ENCODE measurements at places on chromosomes 12 and 14. TPM values are rescaled to one million over a fixed set of nuclear protein-coding genes. Genes with fewer than 3 reads are reported as not detected.

DNA sequence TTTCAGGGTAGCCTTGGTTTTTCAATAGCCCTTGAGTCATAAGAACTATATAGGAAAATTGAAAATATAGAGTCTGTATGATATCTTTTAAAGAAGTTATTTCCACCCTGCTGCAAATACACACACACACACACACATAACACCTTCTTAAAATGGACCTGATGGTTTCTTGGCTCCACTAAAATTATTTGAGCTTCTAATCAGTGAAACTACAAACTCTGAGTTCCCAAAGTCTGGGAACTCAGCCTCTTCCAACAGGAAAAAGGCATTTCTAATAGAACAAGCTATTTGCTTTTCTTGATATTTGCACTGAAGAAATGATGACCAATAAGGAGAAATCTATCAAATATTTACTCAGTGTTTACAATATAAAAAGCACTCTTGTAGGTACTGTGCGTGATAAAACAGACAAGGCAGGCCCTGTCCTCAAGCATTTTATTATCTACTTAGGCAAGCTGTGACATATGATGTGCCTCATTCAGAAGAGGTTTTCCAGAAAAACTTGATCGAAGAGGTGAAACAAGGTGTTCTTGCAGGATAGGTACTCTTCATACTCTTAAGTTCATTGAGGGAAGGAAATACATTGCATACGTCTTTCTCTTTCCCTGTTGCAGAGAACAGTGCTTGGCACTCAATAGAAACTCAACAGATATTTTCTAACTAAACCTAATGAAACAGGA, 88.6 kb downstream of the MGST1 start:
- no peak for DNase-seq

DNA sequence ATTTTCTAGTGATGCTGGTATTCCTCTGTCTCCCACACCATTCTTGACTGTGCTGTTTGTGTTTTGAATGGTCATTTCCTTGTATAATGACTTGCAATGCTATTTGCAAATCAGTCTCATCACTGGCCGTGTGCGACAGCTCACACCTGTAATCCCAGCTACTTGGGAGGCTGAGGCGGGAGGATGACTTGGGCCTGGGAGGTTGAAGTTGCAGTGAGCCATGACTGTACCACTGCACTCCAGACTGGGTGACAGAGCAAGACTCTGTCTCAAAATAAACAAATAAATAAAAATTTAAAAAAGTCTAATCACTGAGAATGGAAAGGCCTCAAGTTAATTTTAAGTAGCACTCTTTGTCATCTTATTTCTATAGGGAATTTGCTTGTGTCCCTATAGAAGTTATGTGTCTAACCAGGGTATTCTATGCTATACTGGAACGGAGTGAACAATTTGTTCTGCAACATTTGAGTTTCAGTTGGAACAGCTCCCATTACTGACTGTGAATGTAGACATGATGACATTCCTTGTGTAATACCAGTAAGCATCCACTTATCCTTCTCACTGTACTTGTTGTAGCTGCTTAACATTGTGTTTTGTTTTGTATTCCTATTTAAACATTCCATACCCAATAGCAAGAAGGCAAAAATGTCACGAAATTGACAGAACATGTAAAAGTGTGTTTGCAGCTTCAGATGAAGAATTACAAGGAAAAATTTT, 126.3 kb downstream of the MGST1 start:
- DNase-seq: no peak

DNA sequence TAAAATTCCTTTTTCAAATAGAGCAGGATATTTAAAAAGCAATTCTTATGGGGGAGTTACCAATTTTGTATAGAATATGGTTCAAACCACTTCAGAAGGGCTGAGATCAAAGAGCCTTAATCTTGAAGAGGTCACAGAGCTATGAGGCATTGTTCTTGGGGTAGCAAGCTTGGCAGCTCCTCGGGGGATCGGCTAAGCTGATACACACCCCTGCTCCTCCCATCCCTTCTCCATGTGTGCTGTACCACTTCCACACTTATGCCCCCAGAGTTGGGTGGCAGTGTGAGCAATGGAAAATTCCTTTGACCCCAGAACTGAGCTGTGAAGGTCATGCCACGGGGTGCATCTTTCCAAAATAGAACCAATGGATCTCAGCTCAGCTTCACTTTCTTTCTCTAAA, 15.0 kb upstream of the TMEM30B start:
- no peak for DNase-seq

DNA sequence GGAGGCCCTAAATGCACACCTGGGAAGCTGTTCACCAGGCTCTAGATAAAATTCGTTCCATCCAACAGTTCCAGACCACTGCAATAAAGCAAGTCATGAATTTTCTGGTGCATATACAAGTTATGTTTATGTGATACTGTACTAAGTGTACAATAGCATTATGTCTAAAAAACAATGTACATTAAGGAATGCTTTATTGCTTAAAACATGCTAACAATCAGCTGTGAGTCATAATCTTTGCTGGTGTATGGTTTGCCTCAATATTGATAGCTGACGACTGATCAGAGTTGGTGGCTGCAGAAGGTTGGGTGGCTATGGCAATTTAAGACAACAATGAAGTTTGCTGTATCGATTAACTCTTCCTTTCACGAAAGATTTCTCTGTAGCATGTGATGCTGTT, 52.3 kb downstream of the ATG14 start:
- DNase-seq: no peak

DNA sequence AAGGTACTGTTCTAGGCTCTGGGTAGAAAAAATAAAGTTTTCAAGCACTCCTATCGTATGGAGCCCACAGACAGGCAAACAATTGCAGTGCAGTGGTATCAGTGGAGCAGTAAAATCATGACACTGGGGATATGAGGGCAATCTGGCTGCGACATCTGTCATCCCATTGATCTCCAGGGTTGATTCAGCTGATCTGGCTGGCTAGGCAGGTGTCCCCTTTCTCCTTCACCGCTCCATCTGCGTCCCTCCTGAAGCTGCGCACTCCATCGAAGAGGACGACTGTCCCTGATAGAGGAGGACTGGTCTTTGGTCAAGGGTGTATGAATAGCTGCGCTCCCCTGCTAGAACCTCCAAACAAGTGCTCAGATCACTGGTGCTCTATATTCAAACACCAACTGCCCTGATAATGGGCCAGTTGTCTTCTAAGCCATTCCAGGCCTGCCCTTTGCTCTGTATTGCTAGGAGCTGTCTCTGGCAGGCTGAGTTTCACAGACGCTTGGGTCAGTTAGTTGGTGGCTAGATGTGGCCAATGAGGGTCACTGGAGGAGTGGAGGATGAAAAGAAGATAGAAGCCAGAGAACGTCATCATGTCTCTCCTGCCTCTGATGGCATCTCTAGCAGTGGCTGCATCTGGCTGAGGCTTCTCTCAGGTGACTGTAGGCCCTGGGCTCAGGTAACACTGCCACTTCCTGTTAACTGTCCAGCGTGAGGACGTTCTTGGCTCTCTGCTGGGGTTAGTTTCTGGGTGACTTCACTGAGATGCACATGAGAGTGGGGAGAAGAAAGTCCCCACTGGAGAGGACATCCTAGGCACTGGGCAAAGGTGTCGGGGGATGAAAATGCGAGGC, 205.0 kb upstream of the FOXN3 start:
- DNase-seq: no peak

GRCh38 chr12:131372171-131372475, 338.8 kb upstream of the SFSWAP start:
- no peak for DNase-seq

GRCh38 chr12:104064842-104065427, 604 bp downstream of the HCFC2 start:
- peak; percentile 9 for DNase-seq

GRCh38 chr12:122862110-122862634, 26.9 kb downstream of the HIP1R start:
- no peak for DNase-seq

The KLHL33 gene
- total RNA-seq: not detected

The PLEKHG7 gene
- 0.13 TPM for total RNA-seq

The SLC38A6 gene
- total RNA-seq: 2.1 TPM

The CCDC198 gene
- total RNA-seq: 15.0 TPM

The ETFRF1 gene
- 1.3 TPM for total RNA-seq
